ENCODE measurements at places on chromosomes 4 and X.

DNA sequence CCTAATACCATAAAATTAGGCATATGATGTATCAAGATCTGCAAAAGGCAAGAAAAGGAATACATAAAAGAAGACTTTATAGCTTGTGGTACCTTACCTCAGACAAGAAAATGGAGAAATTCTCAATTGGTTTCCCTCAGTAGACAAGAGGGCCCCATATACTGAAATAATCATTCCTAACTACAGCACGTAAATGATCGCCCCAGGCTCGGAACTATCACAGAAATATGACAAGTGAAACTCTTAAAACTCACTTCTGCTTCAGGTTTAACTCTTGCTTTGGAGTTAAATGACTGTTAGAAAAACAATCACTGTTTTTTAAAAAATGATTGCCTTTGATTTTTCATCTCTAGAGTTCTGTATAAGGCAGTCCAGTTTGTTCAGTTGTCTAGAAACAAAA lies 38.6 kb upstream of the NAP1L5 start:
- H3K4me1 ChIP-seq = no peaks in the 10 kb centered on the region
- no peaks in the 10 kb centered on the region for H3K27me3 ChIP-seq
- H3K36me3 ChIP-seq = peaks cover 8% of the 10 kb centered on the region
- H3K27ac ChIP-seq = no peak overlapping the region

- no peaks in the 10 kb centered on the region for H3K36me3 ChIP-seq
- peaks cover 2% of the 10 kb centered on the region for H3K27me3 ChIP-seq
- no peaks in the 10 kb centered on the region for H3K4me1 ChIP-seq
- H3K4me3 ChIP-seq = no peak overlapping the region
- no peak for DNase-seq
- no peak overlapping the region for H3K27ac ChIP-seq
Measured at GRCh38 chrX:136195247-136195646, 47.9 kb downstream of the FHL1 start.

GRCh38 chrX:38103857-38104812 lies 97.8 kb downstream of the SYTL5 start:
- no peak overlapping the region for H3K27ac ChIP-seq
- DNase-seq = no peak
- H3K36me3 ChIP-seq = no peaks in the 10 kb centered on the region

DNA sequence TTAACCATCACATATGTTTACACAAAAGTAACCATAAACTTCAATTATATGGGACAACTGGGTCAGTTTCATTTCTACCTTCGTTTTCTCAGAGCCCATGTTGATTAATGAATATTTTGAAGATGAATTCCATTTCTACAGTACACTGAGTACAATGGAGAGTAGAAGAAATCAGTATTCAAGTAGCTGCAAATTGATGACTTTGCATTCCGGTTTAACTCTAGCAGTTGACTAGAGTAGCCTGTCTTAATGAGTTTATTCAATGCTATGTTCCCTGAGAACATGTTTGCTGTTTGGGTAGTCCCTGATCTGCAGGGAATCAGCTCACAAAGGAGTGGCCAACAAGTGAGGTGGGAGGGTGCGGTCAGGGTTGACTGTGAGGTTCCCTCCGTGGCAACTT lies 168.3 kb downstream of the TRIML1 start:
- no peaks in the 10 kb centered on the region for H3K4me1 ChIP-seq
- H3K27me3 ChIP-seq = no peaks in the 10 kb centered on the region
- H3K4me3 ChIP-seq = no peak overlapping the region
- H3K27ac ChIP-seq = no peak overlapping the region
- no peak for DNase-seq

Measured in spinal cord (tissue), 10 donors.